OCI-M1 (cell line): ENCODE measurements at places on chromosomes 4 and X.
A peak's percentile ranks its signal among the peaks of the same experiment; 100 is the strongest.

DNA sequence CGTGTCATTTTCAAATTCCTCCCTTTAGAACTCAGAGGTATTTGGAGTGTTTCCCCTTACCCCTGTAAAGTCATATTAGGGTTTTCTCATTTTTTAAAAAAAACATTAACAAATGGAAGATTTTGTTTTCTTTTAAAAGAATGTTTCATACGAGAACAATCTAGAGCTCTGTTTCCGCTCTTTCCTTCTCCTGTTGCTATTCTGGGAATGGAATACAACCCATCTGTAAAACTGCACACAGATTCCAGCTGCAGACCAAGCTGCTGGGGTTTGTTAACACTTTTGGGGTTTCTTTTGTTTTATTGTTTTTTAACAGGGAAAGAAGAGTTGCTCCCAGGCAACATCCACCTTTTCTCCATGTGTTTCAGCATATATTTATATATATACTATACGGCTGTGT lies 61.3 kb downstream of the HCCS start:
- no peak for DNase-seq

DNA sequence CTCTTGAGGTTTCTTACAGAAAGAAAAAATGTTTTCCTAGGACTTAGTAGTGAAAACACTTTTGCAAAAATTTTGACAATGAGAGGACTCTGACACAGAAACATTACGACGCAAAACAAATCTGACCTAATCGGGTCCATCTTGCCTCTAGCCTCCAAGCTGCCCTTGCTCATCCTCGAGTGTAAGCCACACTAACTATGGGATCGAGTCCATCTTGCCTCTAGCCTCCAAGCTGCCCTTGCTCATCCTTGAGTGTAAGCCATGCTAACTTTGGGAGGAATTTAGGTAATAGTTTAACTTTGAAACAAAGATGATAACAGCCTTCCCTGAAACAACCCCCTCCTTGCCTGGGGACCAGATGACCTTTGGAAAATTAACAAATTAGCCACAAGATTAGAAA lies 100.3 kb upstream of the FRG1 start:
- DNase-seq = no peak

GRCh38 chr4:66376921-66377320 lies 706.6 kb upstream of the EPHA5 start:
- DNase-seq = peak; percentile 80

DNA sequence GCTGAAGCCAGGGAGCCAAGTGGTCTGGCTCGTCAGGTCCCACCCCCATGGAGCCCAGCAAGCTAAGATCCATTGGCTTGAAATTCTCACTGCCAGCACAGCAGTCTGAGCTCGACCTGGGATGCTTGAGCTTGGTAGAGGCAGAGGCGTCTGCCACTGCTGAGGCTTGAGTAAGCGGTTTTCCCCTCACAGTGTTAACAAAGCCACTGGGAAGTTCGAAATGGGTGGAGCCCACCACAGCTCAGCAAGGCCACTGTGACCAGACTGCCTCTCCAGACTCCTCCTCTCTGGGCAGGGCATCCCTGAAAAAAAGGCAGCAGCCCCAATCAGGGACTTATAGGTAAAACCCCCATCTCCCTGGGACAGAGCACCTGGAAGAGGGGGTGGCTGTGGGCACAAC lies 353.8 kb downstream of the NAP1L3 start:
- DNase-seq = no peak

DNA sequence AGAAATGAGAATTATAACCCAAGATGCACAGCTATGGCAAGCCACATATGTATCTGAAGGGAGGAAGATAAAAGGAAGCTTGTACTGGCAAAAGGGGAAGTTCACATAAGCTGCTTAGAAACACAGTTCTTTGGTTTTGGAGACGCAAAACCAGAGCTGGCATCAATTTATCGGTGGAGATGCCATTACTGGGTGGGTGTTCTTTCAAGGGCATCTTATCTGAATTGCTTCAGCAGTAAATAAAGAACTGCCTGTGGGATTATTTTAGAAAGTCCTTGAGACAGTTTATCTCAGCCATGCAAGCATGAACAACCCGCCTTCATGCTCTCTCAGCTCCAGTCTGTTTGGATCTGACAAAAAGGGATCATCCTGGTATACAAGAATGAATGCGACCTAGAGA lies 60.8 kb downstream of the DDX60 start:
- DNase-seq = peak; percentile 98

DNA sequence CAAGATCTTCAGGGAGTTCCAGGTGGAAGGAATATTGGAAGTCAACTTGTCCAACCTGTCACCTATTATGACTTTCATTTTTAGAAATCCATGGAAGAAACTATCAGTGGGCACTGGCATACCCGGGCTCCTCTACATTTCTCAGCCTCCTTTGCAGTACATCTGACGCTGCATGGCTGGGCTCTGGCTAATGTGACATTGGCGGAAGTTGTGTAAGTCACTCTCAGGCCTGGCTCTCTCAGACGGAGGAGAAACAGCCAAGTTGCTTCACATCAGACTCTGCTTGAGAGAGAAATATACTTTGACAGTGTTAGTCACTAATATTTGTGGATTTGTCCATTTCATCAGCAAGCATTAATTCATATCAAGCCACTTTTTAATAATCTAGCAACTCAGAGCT lies 4.5 kb downstream of the DCHS2 start:
- DNase-seq = no peak

GRCh38 chr4:159227984-159228383 lies 125.1 kb downstream of the RAPGEF2 start:
- no peak for DNase-seq

DNA sequence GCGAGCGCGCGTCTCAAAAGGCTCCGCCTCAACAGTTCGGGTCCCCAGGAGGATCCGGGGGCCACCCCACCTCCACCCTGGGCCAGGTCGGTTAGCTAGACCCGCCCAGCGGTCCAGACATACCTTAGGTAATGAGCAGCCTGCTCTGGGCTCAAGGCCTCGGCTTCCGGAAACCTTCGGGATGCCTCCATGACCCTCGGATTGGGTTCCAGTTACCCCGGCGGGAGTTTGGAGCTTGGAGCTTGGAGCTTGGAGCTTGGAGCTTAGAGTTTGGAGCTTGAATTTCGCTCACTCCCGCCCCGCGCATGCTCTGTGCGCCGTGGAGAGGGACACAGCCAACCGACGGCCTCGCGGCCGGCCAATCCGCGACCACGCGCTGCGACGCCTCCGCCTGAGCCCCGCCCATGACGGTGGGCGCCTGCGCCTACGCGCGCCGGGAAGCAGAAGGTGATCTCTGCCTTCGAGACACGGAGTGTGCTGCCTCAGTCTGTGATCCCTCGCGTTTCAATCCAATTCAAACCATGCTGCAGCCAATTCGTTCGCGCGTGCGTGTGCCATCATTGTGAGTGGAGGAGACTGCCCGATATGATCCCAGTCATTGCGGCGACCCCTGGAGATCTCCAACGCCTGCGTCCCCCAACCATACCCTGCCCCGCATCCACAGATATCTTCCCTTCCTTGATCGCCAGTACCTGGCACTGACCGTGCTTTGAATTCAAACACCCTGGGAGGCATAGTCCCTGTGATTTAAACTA lies at the start of gene ERCC6L:
ERCC6L (minus strand) TSS at position 307 of the 755 bp plus-strand sequence; CDS start at position 191, 116 bp downstream.
- peak; percentile 93 for DNase-seq

- DNase-seq = peak; percentile 72
Measured at GRCh38 chr4:83716874-83717273, 181.0 kb downstream of the GPAT3 start.

- DNase-seq = no peak
Measured at GRCh38 chr4:73964862-73965611, 16.8 kb downstream of the PF4 start.

DNA sequence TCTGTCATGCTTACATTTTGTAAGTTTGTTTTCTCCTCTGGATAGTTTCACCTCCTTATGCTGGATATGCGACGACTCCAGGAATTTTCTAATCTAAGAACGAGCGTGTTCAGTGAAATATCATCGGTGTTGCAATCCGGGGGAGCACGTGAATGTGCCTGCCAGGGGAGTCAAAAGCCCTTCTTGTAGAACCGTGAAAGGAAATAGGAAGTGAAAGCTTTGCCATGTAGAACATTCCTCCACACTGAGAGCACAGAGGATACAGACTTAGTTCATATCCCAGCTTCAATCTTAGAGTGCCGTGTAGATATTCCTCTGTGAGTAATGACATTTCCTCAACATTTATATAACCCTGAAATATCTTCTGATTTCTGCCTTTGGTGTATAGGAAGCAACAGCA lies 121.2 kb downstream of the VEGFC start:
- peak; percentile 24 for DNase-seq

DNA sequence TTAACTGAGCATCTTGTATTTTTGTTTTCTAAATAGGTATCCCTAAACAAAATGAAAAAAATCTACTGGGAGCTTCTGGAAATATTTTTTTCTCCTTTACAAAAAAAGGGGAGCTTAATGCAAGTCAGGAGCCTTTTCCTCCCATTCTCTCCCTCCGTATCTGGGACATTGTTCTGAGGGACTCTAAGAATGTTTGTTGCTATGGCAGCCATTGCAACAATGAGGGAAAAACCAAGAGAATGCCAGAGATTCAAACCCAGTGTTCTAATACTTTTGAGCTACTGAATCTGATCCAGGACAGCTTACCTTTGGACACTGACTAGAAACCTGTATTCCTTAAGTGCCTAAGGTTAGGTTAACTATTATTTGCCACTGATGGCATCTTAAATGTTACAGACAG lies 485.7 kb upstream of the HS3ST1 start:
- DNase-seq = no peak

DNA sequence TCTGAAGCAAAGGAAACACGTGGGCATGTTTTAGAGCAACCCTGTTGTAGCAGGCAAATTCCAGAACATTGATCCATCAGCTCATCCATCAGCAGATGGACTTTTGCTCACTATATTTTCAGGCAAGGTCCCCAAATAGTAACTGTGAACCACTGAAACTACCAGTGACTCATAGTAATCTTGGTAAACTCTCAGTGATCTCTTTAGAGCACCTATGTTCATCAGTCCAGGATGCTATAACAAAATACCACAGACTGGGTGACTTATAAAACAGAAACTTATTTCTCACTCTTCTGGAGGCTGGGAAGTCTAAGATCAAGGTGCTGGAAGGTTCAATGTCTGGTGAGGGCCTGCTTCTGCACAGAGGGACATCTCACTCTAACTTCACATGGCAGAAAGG lies 28.9 kb upstream of the BTC start:
- no peak for DNase-seq

DNA sequence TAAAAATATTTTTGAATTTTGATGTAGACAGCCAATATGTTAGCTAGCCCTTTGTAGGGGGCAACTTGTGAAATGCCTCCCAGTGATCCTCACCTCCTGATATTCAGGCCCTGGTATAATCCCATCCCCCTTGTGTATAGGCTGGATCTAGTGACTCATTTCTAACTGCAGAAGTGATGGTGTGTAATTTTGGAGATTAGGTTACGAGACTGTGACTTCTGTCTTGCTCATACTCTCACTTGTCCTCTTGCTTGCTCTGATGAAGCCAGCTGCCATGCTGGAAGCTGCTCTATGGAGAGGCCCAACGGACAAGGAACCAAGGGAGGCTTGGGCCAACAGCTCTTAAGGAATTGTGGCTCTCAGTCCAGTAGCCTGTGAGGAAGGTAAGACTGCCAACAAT lies 61.7 kb downstream of the GPR82 start:
- no peak for DNase-seq

GRCh38 chrX:44447214-44447613 lies 95.4 kb downstream of the FUNDC1 start:
- no peak for DNase-seq

- no peak for DNase-seq
Measured at GRCh38 chr4:27248829-27249228, 388.2 kb downstream of the STIM2 start.

- DNase-seq = no peak
Measured at GRCh38 chr4:15500701-15501100, 31.0 kb downstream of the CC2D2A start.

DNA sequence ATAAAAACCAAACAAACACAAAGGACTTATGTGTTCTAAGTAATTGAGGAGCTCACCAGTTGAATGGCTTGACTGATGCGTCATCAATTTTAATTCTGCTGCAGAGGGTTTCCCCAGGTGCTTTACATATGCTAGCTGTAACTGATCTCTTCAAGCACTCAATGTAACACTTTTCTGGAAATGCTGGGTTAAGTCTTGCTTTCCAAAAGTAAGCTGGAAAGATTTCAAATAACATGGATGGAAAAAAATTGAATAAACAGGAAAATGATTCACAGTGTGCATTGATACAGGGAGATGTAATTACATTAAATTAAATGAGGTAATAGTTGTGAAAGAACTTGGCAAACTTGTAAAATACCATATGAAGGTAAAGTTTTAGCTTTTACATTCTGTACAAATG lies 186.7 kb upstream of the WDFY3 start:
- DNase-seq = no peak

GRCh38 chr4:128661479-128661878 lies 148.0 kb upstream of the JADE1 start:
- no peak for DNase-seq

DNA sequence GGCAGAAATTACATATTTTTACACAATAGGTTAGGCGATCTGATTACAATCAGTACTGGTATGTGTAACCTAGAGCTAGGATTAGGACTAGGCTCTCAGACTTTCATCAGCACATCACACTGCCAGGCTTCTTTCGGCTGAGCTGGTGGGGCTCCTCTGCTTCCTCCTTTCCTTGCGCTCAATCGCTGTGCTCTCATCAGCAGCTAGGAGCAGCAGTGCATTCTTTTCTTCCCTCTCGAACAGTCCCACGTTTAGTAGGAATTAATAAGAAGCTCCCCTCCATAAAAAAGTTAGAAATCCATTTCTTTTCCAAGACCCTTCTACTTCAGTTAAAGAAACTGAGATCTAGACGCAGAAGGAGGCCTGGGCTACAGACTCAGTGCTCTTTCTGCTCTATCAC lies 350.4 kb downstream of the SPRY1 start:
- peak; percentile 19 for DNase-seq

DNA sequence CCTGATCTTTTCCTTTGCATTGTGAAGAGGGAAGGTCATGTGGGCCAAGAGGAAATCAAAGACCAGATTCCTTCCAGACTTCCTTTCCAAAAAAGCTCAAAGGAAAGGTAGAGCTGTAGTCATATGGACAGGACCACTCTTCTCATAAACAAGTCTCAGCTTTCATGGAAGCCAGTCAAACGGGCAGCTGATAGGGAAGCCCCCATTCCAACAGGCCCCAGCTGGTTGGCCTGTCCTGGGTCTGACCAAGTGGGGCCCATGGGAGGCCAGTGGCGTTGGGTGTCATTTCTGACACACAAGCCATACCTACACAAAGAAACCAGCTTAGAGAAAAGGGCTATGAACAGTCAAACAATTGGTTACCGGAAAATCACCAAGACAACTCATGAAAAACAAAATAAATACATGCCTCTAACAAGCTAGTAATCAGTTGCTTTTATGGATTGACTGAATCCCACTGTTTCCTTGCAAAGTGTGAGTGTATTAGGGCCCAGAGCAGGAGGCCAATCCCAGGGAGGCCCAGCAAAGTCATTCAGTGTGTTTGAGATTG lies 149.6 kb upstream of the MAMLD1 start:
- no peak for DNase-seq

GRCh38 chr4:38180456-38180855 lies 220.3 kb downstream of the PTTG2 start:
- no peak for DNase-seq

- no peak for DNase-seq
Measured at GRCh38 chrX:56382278-56382677, 150.1 kb downstream of the KLF8 start.
